ENCODE measurements at places on chromosomes 5 and 9.
A peak's percentile ranks its signal among the peaks of the same experiment; 100 is the strongest.

- DNase-seq, result no peak
These were observed 90.8 kb downstream of the FRMD3 start for GRCh38 chr9:83447351-83447750.

GRCh38 chr5:5644249-5644648 lies 221.8 kb downstream of the ICE1 start:
- no peak for DNase-seq

- DNase-seq, result no peak
These were observed 41.2 kb upstream of the CTSL start for GRCh38 chr9:87684627-87685219.

DNA sequence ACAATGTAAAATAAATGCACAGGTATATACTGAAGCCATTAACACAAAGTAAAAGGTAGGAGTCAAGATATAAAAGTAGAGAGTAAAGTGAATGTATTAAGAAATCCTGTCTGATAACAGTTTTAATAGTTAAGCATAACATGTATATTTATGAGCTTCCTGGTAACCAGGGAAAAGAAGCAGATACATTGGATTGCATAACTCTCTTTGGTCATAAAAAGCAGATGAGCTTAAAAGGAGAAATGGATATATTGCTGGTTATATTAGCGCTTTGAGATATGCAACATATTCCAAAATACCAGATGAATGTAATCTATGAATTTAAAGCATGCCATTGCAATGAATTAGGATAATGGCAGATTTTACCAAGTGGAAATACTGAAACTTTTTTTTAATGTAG lies 6.2 kb upstream of the TNFSF8 start:
- DNase-seq, result no peak

- DNase-seq, result no peak
These were observed 14.4 kb downstream of the NEK6 start for GRCh38 chr9:124272118-124272517.

DNA sequence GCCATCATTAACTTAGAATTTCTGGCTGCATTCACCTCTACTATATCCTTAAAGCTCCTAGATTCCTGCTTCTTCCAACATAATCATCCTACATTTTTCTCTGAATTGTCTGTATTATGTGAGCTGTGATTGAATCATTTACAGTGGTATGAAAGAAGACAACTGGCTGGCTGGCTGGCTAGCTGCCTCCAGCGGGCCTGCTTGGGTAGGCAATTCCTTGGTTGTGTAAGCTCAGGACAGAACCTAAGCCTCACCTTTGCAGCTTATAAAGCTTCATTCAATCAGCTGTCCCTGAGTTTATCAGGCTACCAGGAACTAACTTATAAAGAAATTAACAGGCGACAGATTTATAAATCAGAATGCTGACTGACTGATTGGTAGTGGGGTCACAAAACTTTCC lies 162.7 kb upstream of the NR3C1 start:
- DNase-seq, result no peak

GRCh38 chr5:145904743-145905142 lies 31.6 kb upstream of the SH3RF2 start:
- no peak for DNase-seq

DNA sequence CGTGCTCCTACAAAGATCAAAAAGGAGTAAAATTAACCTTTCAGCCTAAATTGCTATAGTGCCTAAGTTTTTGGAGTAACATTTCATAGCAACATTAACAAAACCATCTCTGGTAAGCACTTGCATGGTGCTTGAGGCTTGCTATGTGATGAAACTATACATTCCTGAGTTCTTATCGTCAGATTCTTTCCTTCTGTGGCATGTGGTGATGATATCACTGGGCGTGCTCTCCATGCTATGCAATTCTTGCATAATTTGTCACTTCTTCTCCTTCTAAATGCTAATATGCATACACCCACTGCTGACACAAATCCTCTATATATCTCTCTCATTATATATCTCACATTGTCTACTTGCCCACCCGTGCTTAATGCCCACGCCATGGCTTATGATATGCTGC lies 2019.9 kb downstream of the MAT2B start:
- DNase-seq, result no peak

DNA sequence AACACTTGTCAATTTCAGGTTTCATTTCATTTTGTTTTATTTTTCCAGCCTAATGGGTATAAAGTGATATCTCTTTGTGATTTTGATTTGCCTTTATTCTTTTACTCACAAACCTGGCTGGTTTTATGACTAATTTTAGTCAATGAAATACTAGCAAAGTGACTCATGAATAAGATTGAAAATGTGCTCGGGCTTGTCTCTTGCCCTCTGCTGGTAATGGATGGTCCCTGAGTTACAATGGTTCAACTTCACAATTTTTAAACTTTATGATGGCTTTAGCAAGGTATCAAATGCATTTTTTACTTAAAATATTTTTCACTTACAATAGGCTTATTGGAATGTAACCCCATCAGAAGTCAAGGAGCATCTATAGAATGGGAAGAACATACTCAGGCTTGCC lies 431.4 kb upstream of the CCNG1 start:
- no peak for DNase-seq

GRCh38 chr5:148816782-148817181 lies 9.6 kb upstream of the ADRB2 start:
- no peak for DNase-seq

GRCh38 chr9:127589955-127590370 lies 22.1 kb upstream of the STXBP1 start:
- DNase-seq, result peak; percentile 61

DNA sequence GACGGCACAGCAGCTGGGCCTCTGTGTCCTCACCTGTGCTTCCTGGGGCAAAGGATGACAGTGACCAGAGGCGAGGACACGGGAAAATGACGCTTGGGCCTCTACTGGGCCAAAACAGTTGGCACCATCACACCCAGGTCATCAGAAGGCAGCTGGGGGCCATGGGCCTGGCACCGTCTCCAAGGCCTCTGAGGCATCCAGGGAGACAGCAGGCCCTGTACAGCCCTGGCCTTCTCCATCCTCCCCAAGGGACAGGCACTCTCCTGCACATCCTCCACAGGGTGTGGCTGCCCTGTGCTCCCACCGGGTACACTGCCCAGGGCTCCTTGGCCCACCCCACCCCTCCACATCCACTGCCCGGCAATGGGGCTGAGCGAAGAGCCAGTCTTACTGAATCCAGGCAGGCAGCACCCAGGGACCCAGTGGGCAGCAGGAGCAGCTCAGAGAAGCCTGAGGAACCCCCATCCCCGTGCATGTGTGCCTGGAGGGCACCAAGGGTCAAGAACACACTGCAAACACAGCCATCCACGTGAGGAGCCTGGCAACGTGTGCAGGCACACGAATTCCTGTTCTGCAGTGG lies 4.0 kb downstream of the LPCAT1 start:
- no peak for DNase-seq

DNA sequence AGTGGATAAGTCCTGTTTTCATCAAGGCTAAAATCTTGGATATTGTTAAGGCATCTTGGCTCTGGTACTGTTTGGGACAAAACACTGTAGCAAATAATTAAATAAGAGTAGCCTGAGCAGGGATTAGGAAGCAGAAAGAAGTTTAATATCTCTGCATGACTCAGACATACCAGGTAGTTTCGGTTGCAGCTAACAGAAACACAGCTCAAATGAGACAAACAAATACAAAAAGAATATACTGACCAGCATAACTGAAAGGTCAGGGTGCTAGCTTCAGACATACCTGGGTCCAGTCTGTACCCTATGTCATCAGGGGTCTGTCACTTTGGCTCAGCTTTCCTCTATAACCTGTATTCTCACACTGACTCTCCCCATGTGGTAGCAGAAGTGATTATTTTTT lies 156.4 kb upstream of the MAP3K1 start:
- no peak for DNase-seq

- peak; percentile 91 for DNase-seq
These were observed 2.5 kb downstream of the ARRDC3 start for GRCh38 chr5:91380491-91381238.

GRCh38 chr9:125620216-125620615 lies 86.8 kb downstream of the MAPKAP1 start:
- no peak for DNase-seq

DNA sequence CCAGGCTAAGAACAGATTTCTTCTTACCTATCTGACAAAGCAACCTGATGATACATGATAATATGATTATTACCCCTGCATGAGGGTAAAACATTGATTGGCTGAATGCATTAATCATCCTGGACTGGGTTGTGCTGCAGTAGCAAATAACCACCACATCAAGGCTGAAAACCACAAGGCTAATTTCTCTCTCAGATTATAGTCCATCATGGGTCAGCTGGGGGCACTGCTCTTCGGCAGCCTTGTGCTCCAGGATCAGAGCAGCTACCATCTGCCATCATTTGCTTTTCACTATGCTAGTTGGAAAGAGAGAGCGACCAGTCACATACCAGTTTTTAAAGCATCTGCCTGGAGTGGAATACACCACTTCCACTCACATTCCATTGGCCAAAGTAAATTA lies 383.5 kb downstream of the RASEF start:
- no peak for DNase-seq

DNA sequence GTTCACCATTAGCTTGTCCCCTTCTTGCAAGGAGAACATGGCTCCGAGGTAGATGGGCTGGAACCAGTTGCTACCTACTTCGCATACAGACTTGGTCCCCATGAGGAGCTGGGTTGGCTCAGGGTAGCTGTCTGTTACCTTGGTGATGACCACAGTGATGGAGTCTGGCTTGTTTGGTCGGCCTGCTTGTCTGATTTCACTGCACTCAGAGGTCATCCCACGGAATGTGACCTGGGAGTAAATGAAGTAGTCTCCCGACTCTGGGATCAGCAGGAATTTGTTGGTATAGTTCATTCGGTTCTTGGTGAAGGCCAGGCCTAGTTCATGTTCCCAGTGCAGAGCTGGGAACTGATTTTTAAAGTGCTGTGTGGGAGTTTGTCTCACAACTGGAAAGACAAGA lies 15.3 kb downstream of the TNFSF15 start:
- no peak for DNase-seq

DNA sequence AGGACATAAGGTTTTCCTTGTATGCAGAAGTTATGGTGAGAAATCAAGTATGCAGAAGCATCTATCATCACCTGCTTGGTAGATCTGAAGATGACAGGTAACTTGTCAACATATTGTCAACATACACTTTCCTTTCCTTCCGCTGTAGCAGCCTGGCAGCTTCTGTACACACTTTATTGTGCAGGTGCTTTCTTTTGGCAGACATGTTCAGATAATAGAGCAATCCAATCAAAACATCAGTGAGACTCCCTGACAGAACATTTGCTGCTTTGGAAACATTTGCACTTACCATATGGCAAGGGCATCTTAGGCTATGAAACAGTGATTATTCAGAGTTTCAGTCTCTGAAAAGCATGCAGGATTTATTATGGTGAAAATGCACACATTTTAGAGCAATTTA lies 161.1 kb upstream of the CDH12 start:
- DNase-seq, result no peak

GRCh38 chr5:154850255-154851062 lies at the start of gene FAXDC2:
FAXDC2 (minus strand) TSS chr5:154850603; CDS start chr5:154838178, 12,425 bp downstream.
- peak; percentile 32 for DNase-seq

GRCh38 chr5:59579101-59579823 lies 314.3 kb downstream of the PDE4D start:
- no peak for DNase-seq

DNA sequence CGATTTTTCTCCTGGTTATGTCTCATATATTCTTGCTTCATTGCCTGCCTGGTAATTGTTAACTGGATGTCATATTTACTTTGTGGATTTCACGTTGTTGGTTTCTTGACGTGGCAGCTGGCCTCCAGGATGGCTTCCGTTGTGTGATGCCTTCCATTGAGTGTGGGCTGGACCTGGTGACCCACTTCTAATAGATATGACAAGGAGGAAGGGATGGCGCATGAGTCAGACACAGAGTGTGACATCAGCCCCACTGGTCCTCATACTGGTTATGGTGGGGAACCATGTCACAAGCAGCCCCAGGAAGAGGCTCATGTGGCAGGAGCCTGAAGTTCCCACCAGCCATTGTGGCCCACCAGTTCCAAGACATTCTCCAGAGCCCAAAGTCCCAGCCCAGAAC lies 6.4 kb upstream of the PAEP start:
- DNase-seq, result no peak

DNA sequence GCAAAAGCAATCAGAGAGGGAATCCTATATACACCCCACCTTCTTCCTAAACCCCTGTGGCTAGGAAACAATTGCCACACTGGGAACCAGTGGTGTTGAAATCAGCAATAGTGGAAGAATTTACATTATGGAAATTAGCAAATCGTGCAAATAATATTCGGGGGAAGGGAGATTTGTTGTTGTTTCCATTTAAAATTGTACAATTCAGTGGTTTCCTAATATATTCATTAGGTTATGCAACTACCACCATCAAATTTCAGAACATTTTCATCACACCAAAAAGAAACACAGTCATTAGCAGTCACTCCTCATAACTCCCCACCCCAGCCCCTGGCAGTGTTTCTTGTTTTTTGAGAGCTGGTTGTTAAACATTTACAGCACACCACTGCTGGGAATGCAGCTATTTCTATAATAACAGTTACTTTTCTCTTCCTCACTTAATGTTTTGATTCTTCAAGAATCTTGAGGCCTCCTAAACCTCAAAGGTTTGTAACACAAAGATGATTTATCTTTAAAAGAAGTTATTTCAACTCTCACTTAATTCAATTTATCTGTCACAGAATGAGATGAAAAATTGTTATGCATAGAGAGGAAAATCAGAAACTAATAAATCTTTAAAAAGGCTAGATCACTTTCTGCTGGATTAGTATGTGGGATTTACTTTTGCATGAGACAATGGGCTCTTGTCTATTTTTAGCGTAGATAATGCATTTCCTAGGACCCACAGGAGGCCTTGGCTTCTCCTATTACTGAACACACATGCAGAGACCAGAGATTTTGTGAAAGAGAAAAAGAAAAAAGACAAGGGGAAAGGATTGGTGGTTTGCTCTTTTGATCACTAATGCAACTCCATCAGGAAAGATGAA lies 91.8 kb upstream of the DAPK1 start:
- no peak for DNase-seq

Measured in GM20000 (cell line).